T-helper 1 cell (primary cell): ENCODE measurements at places on chromosomes 4 and X.

DNA sequence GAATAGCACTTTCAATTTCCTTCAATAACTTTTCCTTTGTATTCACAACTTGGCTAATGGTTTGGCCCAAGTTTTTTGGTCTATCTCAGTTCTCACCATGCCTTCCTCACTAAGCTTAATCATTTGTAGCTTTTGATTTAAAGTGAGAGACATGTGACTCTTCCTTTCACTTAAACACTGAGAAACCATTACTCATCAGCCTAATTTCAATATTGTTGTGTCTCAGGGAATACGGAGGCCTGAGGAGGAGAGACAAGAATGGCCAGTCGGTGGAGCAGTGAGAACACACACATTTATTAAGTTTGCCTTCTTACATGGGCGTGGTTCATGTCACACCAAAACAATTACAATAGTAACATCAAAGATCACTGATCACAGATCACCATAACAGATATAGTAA is 56.7 kb downstream of the TSPAN5 start:
- no peak for DNase-seq

- DNase-seq = no peak
These were observed 55.3 kb downstream of the ZFYVE28 start for GRCh38 chr4:2363056-2363721.

DNA sequence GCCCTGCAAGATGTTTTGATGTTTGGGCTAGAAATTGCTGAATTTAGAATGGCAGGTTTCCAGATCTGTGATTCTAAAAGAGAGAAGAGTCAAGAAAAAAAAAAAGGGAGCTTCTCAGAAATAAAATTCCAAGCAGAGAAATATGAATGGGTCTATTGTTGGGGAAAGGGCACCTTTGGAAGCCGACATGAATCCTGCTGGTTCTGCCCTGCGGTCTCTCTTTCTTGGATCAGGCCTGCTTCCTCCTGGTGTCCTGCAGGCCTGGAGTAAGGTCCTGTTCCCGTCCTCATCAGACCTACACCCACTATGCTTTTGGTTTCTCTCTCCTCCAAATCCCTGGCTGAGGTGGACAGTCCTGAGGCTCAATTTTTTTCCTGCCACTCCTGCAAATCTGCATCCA is 109.8 kb upstream of the TRIM2 start:
- no peak for DNase-seq

DNA sequence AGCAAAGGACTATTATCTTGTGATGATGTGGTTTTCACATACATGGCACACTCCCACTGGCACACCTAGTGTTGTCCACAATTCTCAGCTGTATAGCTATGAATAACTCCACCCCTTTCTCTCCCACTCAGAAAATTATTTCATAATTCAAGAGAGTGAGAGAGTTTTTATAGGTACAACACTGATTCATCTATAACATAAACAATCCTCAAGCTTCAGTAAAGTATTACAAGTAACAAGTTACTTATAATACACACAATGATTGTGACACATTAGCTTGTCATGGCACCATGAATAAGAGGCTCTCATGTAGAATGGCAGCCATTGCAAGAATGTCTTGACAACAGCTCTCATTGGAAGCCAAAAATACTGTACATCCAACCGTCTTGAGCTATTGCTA is 43.9 kb downstream of the RAB40A start:
- no peak for DNase-seq

DNA sequence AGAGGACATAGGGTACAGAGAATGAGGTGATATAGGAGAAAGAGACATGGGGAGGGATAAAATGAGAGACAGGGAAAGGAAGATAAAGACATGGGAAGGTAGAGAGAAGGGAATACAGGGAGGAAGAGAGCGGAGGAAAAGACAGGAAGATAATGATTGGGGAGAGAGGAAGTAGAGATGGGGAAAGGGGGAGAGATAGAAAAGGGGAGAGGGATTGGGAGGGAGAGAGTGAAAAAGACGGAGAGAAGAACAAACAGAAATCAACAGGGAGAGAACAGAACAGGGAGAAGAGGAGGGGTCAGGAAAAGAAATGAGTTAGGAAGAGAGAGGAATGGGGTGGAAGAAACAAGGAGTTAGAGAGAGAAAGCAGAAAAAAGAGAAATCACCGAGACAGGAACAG is 4.6 kb downstream of the GRIPAP1 start:
- DNase-seq = no peak

GRCh38 chr4:73573794-73574528 is 46.3 kb downstream of the RASSF6 start:
- no peak for DNase-seq

DNA sequence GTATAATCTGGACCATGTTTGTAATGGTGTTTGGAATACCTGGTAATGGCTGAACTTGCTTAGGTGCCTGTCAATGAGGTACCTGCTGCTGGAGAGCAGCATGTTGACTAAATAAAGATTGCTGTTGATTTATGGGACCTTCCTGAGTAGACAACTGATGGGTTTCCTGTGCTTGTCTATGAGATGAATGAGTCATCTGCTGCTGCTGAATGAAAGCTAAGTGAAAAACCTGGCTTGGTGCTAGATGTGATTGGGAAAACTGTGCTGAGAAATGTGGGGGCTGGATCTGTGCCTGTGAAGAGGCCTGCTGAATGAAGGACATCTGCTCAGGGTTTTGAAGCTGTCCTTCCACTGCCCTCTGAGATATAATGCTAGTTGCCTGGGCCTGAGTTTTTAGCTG is 69.6 kb downstream of the WNK3 start:
- no peak for DNase-seq

DNA sequence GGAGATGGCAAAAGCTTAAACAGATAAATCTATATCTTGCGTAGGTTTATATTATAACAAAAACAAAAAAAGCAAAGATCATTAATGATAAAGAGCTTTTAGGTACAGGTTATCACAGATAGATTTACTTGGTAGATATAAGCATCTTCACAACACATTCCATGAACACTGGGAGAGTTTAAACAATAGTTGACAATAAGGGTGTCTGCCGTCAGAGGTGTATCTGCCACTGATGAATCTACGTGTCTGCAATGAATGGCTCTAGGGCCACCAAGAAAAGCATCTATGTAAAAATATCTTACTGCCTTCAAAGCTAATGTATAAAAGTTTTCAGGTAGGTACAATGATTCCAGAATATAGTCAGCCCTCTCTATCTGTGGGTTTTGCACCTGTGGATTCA is 43.7 kb downstream of the RASGEF1B start:
- no peak for DNase-seq

- no peak for DNase-seq
These were observed 8.2 kb downstream of the NAA11 start for GRCh38 chr4:79317711-79318110.

DNA sequence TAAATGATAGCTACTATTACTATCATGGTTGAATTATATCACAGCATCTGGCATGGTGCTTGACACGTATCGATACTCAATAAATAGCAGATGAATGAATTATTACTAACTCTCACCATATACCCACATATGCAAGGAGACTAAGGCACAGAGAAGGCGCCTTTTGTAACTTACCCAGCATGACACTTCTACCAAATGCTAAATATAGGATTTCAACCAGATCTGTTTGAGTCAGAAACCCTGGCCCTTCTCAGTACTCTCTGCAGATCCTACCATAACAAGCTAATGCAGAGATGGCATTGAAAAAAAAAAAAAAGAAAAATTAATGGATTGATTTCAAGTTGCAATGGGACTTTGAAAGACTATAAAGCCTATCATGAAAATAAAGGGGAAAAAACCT is 219.5 kb downstream of the DHX15 start:
- no peak for DNase-seq

DNA sequence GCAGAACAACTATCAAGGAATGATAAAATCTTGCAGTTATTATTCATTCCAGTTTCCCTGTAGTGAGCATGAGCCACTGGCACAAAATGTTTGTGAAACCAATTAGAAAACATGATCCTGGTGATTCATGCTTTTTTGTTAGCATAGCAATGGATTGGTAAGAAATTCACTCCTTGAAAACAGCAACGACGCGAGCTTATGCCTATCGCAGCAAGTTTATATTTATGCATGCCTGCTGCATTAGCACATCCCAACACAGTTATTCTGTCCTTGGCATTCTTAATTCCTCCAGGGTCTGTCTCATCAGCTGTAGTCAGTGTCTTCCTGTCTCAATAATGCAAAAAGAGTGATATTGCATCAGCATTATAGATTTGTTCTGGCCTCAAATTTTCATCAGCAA is 975.9 kb downstream of the STIM2 start:
- DNase-seq = no peak

GRCh38 chr4:54090804-54091623 is 8.9 kb upstream of the GSX2 start:
- no peak for DNase-seq

DNA sequence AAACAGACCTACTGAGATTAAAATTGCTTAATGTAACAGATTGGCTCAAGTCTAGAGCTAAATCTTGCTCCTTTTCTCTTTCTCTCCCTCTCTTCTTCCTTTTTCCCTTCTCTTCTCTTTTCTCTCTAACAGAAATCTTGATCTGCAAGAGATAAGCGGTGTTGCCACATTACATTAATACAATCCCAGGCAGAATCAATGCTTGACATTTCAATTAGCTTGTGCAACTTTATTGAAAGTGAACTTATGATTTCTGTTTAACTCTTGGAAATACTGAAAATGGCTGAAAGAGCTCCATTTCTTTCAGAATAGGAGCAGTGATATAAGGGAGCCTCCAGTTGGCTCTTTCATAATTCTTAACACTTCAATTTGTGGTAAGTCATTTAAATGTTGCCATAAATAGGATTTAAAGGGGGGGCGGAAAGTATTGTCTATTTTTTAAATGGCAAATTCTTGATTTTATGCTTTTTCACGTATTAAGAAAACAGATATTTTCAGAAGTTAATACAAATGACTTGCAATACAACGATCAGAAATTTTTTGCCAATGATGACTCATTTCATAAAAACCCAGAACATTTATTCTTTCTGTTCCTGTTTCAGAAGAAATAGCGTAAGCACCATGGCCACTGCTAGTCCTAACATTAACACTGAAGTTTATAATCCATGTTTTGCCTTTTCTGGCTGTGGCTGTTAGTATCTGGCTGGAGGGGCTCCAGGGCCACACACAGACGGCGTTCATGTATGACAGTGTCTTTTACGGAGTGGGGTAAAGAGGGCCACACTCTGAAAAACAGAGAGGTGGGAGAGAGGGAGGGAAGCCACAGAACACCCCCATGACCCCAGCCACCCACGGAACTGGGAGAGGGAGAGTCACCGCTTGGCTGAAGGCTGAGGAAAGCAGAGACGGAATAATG is 115.7 kb upstream of the FAT1 start:
- DNase-seq = no peak

DNA sequence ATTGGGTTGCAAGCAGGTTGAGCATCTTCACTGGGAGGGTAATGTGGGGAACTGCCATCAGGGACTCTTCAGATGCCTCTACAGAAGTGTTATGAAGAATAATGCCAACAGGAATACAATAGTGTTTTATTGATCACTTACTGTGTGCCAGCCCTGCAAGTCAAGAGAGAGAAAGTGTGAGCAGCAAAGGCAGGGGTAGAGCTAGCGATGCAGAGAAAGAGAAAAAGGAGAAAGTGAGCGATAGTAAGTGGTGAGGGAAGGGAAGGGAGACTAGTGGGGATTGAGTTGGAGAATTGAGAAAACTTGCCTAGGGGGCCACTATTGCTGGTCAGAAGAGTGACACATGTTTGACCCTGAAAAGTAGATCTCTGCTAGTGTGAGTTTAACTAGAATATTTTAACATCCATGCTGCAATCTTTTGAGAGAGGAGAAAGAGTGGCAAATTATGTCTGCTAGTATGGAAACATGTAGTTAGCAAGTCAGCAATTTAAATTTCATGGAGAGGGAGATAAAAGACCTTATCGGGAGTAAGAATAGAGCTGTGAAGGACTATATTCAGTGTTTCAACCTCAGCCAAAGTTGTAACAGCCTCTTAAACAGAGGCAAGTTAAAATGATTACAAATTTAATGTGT is 12.2 kb downstream of the AFF1 start:
- DNase-seq = no peak

- no peak for DNase-seq
These were observed 296.2 kb downstream of the FRMPD4 start for GRCh38 chrX:12434493-12434892.

DNA sequence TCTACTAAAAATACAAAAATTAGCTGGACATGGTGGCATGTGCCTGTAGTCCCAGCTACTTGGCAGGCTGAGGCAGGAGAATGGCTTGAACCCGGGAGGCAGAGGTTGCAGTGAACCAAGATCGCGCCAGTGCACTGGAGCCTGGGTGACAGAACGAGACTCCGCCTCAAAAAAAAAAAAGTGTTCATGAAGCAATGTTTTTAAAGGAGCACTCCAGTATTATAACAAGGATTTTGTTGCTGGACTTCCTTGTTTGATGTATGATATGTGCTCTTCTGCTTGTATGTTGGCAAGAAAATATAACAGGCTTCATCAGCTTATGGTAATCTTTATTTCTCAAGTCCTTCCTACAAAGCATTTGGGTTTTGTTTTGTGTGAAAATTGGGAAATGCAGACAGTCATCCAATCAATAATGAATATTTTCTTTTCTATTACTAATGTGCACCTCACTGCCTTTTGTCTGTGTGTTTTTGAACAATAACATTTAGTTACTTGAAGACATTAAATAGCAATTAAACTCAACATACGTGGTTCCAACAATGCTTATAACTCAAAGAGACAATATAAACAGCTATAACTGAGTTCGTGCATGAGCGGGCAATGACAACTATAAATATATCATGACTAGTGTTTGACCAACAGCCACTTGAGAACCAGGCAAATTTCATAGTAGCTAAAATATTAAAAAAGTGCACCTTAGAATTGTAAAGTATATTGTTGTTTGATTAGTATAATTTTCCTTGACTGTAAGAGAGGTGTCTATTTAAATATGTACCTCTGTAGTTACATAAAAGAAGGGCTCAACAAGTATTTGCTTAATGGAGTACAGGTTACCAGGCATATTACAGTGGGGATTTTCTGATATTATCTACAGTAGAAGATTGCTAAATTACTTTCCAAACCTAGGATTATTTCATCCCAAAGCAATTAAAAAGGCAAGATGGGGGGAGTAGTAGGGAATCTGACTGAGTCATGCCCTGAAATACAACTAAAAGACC is 210.7 kb downstream of the PPP3CA start:
- no peak for DNase-seq
